SK-MEL-5 (cell line): ENCODE measurements at places on chromosomes 13 and 19. TPM values are rescaled to one million over a fixed set of nuclear protein-coding genes. Genes with fewer than 3 reads are reported as not detected.

The KLK15 gene
- total RNA-seq, result not detected in 2 replicates

DNA sequence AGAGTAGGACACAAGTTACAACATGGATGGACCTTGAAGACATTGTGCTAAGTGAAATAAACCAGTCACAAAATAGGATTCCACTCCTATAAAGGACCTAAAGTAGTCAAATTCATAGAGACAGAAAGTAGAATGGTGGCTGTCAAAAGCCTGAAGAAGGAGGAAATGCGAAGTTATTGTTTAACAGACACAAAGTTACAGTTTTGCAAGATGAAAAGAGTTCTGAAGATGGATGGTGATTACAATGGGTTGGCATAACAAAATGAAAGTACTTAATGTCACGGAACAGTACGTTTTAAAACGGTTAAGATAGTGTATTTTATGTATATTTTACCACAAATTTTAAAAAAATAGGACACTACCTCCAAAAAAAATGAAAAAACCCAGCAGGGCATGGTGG is 34.8 kb downstream of the FOXO1 start:
- no peak for DNase-seq

GRCh38 chr13:94987081-94987480 is 274.7 kb upstream of the SOX21 start:
- DNase-seq, result no peak

- DNase-seq, result no peak
Measured at GRCh38 chr13:100040196-100040595, 48.7 kb upstream of the PCCA start.

- DNase-seq, result no peak
Measured at GRCh38 chr19:58562122-58563033, 4.0 kb upstream of the UBE2M start.
